ENCODE measurements at places on chromosomes 3 and 15.

DNA sequence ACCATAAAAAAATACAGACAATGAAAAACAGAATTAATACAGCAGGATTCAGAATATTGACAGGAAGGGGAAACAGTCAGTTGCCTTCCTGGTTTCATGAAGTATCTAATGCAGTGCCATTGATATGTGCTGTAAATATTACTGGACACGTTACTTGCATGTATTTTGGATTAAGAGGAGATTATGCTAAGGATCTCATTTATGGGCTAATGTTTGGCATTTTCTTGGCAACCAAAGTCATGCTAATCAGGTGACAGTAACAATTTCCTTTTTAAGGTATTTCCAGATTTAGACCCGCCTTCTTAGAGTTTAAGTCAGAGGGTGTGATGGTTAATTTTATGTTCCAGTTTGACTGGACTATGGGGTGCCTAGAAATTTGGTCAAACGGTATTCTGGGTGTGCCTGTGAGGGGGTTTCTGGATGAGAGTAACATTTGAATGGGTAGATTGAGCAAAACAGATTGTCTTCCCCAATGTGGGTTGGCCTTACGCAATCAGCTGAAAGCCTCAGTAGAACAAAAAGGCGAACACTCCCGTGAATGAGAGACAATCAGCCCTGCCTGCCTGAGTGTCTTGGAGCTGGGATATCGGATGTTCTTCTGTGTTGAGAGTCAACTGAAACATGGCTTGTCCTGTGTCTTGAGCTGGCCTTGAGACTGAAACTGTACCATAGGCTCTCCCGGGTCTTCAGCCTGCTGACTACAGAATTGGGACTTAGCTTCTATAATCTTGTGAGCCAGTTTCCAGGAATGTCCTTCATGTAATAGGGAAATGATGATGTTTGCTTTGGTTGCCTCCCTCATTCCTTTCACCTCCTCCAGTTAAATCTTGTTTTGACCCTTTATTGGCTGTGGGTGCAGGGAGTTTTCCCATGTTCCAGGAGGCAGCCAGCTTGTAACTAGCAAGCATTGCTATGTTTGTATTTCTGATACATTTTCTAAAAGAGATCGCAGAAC lies 10.5 kb downstream of the SQOR start:
- no peak for DNase-seq

- no peak for DNase-seq
Observed at GRCh38 chr15:87599616-87600015, 656.9 kb downstream of the NTRK3 start.

DNA sequence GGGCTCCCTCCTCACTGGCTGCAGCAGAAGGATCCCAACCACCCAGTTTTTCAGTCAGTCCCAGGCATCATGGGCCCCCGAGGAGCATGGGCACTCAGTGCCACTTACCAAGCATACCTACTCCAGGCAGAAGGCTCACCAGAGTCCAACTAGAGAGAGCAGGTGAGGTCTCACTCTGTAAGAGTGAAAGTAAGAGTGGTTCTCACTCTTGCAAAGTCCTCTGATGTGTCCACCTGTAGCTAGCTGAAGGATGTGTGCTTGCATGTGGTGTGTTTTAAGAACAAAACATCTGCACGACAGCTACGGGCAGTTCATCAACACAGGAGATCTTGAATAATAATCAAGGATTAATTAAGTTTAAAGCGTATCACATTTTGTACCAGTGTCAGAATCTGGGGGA lies 49.7 kb downstream of the CCK start:
- DNase-seq, result no peak

DNA sequence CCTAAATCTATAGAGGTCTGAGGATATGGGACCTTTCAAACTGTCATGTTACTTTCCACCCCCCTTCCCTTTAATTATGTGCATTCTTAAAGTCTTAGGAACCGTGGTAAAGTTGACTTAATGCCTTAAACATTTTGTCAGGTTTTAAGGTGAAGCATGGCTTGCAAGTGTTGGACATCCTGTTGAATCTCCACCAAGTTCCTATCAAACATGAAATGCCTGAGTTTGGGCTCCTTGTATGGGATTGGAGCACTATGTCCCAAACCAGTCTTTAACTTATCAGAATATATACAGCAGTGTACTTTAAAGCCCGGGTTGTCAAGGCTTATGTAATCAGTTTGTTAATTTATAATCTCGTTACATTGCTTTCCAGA lies 1.1 kb downstream of the SNRK start:
- DNase-seq, result no peak

GRCh38 chr3:113094337-113095221 lies 103.8 kb downstream of the GTPBP8 start:
- no peak for DNase-seq

DNA sequence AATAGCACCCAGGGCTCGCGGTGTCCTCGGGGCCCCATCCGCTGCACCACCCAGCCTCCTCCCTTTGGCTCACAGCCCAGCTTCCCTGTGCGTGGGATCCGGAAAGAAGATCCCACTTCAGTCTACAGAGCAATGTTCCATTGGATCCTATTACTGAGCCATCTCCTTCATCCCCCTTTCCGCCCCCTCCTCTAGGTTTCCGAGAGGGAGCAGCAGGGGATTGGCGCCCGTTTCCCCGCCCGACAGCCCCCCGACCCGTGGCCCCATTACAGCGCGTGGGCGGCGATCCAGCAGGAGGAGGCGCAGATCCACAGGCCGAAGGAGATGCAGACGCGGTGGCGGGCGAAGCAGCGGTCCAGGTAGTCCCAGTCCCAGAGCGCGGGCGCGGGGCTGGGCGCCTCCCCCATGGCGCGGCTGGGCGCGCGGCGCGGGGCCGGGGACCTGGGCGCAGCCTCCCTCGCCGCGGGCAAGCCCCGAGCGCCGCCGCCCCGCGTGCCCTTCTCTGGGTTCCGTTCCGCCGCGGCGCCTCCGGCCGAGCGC lies 340 bp downstream of the TMEM44 start:
- DNase-seq, result peak; percentile 28

- no peak for DNase-seq
Observed at GRCh38 chr3:179234199-179234598, 16.7 kb downstream of the KCNMB3 start.

GRCh38 chr3:80733522-80734176 lies 965.9 kb upstream of the ROBO1 start:
- DNase-seq, result no peak

GRCh38 chr3:156174229-156174847 lies 54.0 kb downstream of the KCNAB1 start:
- no peak for DNase-seq

GRCh38 chr15:25671132-25671531 lies 192.0 kb downstream of the ATP10A start:
- no peak for DNase-seq

- DNase-seq, result no peak
Observed at GRCh38 chr3:13194285-13195209, 121.3 kb upstream of the IQSEC1 start.

GRCh38 chr3:187025656-187026316 lies 95.5 kb downstream of the ST6GAL1 start:
- no peak for DNase-seq

- no peak for DNase-seq
Observed at GRCh38 chr3:146222204-146223046, 28.5 kb downstream of the PLSCR4 start.

DNA sequence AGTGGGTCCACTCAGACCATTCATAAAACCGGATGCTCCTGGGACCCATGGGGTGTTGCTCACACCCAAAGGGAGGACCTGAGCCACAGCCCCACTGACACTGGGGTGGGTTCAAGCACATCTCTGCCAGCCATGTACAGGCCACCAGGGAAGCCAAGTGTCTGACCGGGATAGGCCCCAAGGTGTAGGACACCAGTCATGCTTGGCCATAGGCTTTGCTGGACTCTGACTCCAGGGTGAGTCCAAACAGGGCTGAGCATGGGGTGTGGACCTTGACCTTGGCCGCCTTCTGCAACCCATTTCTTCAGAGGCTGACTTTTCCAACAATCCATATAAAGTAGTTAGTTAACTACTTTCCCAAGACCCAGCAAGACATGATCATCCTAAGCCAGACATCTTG lies 31.4 kb upstream of the DUSP7 start:
- DNase-seq, result no peak

DNA sequence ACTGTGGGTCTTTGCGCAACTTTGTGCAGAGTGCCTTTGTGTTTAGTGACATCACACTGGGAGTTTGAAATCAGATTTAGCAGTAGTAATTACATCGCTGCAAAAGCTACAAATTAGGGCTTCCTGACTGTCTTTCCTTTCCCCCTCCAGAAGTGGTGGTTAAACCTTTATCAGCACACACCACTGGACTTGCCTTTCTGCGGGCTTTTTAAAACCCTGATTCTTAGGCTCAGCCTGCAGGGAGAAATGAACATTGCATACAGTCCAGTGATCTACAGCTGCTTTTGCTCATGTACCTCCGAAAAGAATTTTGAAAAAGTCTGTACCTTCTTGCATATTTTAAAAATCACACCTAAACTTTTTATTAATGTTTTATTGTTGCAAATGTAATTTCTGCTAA lies 219.7 kb upstream of the NAALADL2 start:
- DNase-seq, result no peak

DNA sequence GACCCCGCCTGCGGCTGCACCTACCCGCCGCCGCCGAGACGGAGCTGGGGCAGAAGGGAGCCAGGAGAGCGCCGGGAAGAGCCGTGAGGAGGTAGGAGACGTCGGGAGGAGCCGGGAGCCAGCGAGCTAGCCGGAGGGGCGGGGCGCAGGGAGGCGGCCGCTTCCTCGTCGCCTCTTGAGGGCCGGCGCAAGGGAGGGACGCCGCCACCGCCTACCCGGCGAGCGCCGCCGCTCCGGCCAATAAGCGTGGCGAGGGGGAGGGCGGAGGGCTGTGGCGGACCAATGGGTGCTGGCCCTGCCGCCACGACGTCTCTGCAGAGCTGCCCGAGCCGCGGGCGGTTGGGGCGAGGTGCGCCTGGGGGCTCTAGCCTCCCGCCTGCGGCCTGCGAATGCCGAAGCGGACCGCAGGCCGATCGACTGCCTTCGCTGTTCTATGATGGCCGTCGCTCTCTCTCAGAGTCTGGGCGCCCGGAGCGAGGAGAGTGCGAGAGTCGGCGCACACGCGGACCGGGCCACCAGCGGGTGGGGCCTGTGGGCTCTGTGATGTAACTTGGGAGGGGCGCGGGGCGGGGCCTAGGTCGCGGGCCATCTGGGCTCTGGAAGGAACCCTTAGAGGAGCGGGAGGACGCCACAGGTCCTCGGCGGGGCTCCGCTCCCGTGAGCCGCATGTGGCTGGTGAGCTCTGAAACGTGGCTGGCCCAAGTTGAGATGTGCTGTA lies 72.7 kb upstream of the MAP4 start:
- DNase-seq, result peak; percentile 96

GRCh38 chr3:172918165-172918564 lies 167.6 kb downstream of the ECT2 start:
- no peak for DNase-seq

- no peak for DNase-seq
Observed at GRCh38 chr15:37143351-37143750, 43.0 kb upstream of the MEIS2 start.

GRCh38 chr3:98434412-98434811 lies 28.6 kb upstream of the OR5K1 start:
- DNase-seq, result no peak

DNA sequence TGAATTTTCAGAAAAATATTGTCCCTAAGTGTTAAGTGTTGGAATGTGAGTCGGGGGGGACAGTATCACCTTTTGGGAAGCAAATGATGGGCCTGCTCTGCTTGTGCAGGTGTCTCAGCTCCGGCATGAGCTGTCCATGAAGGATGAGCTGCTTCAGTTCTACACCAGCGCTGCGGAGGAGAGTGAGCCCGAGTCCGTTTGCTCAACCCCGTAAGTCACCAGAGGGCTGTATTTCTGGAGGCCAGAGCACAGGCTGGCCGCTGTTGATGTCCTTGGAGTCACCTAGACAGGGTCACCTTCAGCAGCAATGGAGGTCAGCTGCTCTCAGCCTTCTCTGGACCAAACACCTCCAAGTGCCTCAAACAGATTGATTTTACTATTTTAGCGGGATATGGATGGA lies 78.0 kb downstream of the CCK start:
- DNase-seq, result no peak

DNA sequence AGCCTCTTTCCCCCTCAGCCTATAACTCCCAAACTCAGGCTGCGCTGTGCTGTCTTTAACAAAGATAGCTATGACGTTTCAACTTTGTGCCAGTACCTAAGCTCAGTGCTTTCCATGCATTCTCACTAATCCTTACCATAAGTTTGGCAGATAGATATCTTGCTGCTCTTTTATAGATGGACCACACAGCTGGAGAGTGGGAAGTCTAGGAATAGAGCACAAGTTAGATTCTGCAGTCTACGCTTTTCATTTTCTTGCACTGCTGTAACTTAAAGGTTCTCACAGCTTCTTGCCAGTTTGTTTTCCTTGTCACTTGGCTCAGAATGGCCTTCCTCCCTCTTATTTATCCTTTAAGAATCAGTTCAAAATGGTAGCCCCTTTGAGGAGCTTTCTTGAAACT lies 468.8 kb downstream of the CNTN4 start:
- DNase-seq, result no peak

- no peak for DNase-seq
Observed at GRCh38 chr15:68184616-68185480, 20.3 kb downstream of the CALML4 start.

DNA sequence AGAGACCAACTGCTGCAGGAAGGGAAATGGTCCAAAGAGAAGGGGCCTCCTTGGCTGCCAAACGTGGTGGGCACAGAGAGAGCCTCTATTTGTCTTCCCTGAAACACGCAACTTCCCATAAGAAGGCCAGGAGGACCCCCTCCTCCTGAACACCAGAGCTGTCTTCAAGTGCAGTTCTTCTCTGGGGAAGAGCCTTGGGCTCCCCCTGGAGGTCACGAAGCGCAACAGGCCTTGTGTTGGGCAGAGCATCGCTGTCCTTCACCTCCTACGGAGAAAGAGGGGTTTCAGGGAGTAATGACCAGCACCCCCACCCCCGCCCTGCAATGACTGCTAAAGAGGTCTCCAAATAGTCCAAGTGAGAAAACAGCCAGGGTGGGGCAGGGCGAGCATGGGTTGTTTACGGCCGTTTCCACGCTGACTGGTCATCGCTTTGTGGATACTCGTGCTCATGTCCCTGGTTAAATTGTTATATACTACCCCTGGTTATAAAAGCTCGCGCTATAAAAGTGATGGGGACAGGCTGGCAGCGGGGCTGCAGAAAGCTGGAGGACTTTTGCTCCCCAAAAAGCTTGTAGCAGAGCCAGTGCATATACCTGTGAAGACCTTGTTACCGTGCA lies 397.5 kb upstream of the ATP10A start:
- no peak for DNase-seq

All from stimulated activated CD4-positive, alpha-beta T cell treated with anti-CD3 and anti-CD28 coated beads, Interleukin-12 subunit alpha, Interleukin-12 subunit beta, amount 100 ng/mL, for 24 hours (primary cell).